Fibroblast of lung (primary cell): ENCODE measurements at places on chromosomes 13 and 19. TPM values are rescaled to one million over a fixed set of nuclear protein-coding genes. Genes with fewer than 3 reads are reported as not detected.

DNA sequence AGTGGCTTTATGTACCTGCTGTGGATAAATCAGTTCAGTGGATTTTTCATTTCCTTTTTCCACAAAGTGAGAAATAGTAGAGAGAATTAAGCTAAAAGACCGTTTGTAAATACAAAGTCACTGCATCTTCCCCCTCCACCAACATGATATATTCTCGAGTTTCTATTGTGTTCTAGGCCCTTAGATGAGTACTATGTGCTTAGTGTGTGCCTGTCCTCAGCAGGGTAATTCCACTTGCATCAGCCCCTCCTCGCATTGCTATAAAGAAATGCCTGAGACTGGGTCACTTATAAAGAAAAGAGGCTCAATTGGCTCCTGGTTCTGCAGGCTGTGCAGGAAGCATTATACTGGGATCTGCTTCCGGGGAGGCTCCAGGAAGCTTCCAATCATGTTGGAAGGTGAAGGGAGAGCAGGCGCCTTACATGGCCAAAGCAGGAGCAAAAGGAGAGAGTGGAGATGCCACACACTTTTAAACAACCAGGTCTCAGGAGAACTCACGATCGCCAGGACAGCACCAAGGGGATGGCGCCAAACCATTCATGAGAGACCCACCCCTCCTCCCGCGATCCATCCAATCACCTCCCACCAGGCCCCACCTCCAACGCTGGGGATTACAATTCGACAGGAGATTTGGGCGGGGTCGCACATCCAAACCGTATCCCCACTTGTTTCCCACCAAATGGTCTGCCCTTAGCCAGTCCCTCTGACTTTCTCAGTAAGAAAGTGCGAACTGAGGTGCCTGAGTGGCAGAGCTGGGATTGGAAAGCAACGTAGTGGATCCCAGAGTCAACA lies 102.3 kb upstream of the ABCC4 start:
- H3K36me3 ChIP-seq: no peaks in the 10 kb centered on the region
- DNase-seq: peak; percentile 6
- H3K4me3 ChIP-seq: peak overlapping the region; percentile 56
- H3K4me1 ChIP-seq: no peaks in the 10 kb centered on the region

- no peaks in the 10 kb centered on the region for H3K36me3 ChIP-seq
- H3K4me3 ChIP-seq: no peak overlapping the region
- no peaks in the 10 kb centered on the region for H3K27me3 ChIP-seq
- H3K27ac ChIP-seq: no peak overlapping the region
Measured at GRCh38 chr13:59415498-59415897, 748.2 kb downstream of the DIAPH3 start.

DNA sequence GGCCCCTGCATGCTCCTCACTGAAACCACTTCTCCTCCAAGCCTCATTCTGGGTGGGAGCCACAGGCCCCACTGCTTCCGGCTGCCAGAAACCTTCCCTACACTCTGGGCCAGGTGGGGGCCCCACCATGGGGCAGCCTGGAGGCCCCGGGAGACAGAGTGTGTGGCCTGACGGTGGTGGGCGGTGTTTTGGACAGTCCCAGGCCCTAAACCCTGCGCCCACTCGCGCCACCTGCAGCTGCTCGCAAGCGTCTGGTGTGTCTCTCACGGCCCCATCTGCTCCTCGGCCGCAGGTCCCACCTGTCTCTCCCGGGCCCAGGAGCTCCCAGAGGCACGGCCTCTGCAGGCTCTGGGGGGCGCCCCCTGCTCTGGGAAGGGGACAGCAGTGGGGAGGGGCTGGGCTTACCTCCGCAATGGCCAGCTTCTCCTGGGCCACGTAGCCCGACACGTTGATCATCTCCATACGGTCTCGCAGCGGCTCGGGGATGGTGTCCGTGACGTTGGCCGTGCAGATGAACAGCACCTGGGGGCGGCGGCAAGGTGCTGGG lies 5.6 kb downstream of the RPL36 start:
- peaks cover 60% of the 10 kb centered on the region for H3K36me3 ChIP-seq
- H3K27ac ChIP-seq: no peak overlapping the region
- H3K27me3 ChIP-seq: no peaks in the 10 kb centered on the region
- H3K4me3 ChIP-seq: no peak overlapping the region

RPL18 gene
- 2,017 and 2,054 TPM in 2 replicates for total RNA-seq

PTH2 gene
- total RNA-seq: not detected in 2 replicates
